CD4-positive, CD25-positive, alpha-beta regulatory T cell (primary cell): ENCODE measurements at places on chromosomes 2 and 18. TPM values are rescaled to one million over a fixed set of nuclear protein-coding genes. Genes with fewer than 3 reads are reported as not detected.

Gene DYNAP
- polyA plus RNA-seq = not detected

Gene PTPN18
- 48.1 TPM for polyA plus RNA-seq

Gene COBLL1
- polyA plus RNA-seq = not detected

Gene POTEJ
- polyA plus RNA-seq = not detected

Gene FOXD4L1
- 0.32 TPM for polyA plus RNA-seq

Gene CNRIP1
- not detected for polyA plus RNA-seq

Gene GALNT14
- polyA plus RNA-seq = not detected

Gene SERPINB7
- polyA plus RNA-seq = not detected

Gene CTAGE1
- not detected for polyA plus RNA-seq

Gene FAP
- not detected for polyA plus RNA-seq

Gene STARD6
- not detected for polyA plus RNA-seq

Gene SCN9A
- not detected for polyA plus RNA-seq

Gene ATOH8
- polyA plus RNA-seq = not detected

Gene DSG1
- polyA plus RNA-seq = not detected

Gene TBR1
- not detected for polyA plus RNA-seq

Gene APCDD1
- polyA plus RNA-seq = not detected

Gene SERPINB10
- not detected for polyA plus RNA-seq

DNA sequence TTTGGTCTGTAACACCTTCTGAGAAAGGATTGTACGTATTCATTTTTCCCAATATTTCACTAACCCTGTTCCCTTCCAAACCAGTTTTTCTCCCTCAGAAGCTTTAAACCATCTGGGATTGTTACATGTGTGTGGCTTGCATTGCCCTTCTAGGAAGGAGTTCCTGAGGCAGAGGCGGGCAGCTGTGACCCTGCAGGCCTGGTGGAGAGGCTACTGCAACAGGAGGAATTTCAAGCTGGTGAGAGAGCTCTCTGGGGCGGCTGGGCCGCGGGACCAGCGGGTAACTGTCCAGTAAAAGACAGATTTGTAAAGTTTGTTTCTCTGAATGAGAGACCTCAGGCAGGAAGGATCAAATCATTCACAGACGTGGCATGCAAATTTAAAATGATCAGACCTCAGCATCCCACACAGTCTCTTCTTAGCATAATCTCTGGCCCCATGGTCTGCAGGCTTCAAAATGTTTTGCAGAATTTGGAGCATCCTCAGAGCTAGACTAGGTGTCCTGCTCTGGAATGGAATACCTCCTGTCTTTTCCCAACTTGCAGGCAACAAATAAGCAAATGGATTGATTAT is 40.2 kb upstream of the GPR17 start:
- no peak for DNase-seq

- DNase-seq = no peak
These were observed 112.4 kb upstream of the RND3 start for GRCh38 chr2:150599889-150600288.

DNA sequence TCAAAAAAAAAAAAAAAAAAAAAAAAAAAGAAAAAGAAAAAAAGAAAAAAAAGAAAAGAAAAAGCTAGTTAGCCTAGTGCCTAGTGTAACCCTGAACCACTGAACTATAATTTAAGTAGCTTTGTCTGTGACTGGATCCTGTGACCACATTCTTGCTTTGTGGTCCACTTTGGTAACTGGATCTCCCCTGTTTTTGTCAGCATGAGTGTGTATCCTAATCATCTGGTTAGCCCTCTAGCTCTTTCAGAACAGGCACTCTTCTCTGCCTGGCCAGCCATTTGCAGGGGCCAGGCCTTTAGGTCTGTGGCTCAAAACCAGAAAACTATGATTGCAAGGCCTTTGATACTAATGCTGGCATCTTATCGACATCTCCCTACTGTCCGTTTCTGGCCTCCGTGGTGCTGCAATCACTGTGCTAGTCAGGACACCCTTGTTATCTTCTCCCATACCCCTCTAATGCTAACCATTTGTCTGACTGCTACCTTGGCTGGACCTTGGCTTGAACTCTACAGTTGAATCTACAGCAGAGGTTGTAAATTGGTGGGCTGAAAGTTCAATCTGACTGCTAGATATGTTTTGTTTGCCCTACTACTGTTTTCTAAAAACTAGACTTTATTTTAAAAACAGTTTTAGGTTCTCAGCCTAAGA is 40.5 kb downstream of the RBKS start:
- no peak for DNase-seq

DNA sequence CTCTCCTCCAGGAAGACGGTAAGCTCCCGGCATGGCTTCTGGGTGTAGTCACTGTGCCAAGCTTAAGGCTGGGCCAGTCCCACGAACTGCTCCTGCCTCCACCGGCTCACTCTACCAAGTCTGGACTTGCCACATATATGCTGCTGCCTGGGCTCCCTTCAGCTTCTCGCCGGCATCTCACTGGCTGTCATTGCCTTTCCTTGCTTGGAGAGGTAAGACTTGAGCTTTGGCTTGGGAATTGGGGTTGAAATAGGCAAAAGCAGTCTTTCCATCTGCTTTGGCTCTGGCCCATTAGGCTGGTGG is 481.0 kb downstream of the TGIF1 start:
- no peak for DNase-seq

- DNase-seq = no peak
These were observed 774.2 kb upstream of the FSHR start for GRCh38 chr2:49928551-49928950.

- DNase-seq = no peak
These were observed 475.6 kb upstream of the TNP1 start for GRCh38 chr2:217335341-217335966.

GRCh38 chr2:120634533-120634932 is 101.1 kb upstream of the GLI2 start:
- no peak for DNase-seq

DNA sequence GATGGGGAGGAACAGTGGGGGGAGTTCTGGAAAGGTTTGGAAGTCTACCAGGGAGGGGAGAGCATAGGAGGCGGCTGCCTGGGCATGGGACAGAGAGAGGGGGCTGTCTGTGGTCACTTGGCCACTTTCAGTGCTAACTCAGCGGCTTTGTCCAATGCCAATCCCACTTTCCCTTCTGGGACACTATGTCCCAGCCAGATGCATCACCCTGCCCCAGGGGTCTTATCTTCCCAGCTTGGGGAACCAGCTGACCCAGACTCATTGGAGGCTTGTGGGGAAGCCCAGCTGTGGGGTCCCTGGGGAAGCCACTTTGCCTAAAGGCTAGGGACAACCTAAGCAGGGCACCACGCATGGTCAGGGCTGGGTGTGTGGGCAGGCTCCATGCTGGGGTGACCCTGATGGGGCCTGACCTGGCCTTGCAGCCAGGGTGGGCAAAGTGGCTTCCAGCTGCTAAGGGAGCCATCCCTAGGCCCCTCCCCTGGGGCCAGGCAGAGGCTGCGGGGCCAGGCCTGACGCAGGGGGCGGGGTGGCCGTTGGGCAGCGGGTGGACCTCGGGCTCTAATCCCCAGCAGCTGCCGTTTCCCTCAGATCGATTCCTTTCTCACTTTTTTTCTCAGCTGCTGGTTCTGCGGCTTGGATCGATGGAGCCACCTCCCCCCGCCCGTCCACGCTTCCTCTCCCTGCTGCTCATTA is 1.6 kb upstream of the ASIC4 start:
- DNase-seq = no peak

DNA sequence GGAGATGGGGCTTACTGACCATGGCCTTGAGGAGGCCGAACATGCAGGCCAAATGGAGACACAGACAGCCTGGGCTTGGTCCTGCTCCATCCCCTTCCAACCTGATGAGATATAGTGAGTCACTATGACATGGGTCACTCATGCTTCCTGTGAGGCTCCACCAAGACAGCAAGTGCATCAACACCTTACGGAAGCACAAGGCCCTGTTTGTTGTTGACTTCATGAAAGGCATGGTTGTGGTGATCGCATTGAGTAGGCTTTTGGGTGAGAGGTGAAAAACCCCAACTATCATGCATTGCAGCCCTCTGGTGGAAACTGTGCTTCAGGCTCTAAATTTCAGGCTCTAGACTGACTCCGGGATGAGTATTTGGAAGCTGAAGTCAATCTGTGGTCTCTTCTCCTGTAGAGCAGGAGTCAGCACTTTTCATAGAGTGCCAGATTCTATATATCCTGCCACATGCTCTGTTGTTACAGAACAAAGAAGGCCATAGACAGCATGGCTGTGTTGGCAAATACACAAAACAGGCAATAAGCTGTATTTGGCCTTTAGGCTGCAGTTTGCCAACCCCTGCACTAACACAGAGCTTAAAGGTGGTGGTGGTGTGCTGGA is 10.1 kb downstream of the IL37 start:
- no peak for DNase-seq

GRCh38 chr2:30503007-30503694 is 56.1 kb downstream of the LCLAT1 start:
- DNase-seq = no peak

- DNase-seq = no peak
These were observed 197.8 kb downstream of the TNS1 start for GRCh38 chr2:217804791-217805667.

DNA sequence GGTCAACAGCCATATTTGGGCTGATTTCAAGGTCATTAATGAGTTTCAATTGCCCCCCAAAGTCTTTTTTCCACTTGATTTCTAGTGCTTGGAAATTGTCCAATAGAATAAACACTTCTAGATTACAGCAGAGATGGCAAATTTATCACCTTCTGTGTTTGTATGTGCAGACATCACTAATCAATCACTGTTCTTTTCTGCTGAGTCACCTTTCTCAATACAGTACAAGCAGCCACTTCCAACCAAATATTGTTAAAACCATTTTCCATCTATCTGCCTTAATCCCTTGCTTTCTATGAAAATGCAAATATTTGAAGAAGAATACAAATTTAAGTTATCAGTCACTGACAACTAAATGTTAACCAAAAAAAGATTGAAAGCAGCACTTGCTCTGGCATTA is 40.2 kb upstream of the ZNF521 start:
- DNase-seq = no peak

DNA sequence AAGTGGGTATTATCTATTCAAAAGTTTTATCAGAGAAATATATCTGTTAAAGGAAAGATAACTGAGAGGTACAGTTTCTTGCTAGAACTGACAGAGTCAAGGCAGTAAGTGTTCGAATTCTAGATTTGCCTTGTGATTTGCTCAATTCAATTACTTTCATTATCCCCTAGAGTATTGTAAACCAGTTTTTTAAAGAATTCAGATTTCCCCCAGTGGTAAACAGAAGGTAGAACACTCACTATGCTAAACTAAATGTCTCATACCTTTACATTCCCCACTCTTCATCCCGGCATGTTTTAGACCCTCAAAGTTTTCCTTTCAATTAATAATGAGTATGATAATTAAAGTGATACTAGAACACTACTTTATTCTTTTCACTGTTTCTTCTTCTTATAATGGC is 28.6 kb downstream of the TTC21B start:
- DNase-seq = no peak

- DNase-seq = no peak
These were observed 34.9 kb downstream of the SCTR start for GRCh38 chr2:119489232-119489952.

DNA sequence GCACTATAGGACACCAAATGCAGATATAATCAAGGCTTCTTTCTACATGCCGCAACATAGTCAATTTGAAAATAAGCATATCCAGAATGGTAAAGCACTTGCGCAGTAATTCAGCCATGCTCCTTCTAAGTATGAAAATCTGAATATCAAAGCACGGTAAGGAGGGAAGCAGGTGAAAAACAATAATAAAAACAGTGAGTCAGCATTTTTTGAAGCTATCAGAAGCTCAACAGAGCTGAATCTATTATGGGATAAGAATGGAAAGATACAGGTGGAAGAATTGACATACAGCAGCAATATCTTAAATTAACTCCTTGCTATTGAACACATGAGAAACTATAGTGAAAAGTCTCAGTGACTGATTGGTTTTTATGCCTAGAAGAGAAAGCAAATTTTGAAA is 266.3 kb downstream of the NRXN1 start:
- no peak for DNase-seq

GRCh38 chr2:15275346-15275745 is 285.8 kb downstream of the NBAS start:
- DNase-seq = no peak

DNA sequence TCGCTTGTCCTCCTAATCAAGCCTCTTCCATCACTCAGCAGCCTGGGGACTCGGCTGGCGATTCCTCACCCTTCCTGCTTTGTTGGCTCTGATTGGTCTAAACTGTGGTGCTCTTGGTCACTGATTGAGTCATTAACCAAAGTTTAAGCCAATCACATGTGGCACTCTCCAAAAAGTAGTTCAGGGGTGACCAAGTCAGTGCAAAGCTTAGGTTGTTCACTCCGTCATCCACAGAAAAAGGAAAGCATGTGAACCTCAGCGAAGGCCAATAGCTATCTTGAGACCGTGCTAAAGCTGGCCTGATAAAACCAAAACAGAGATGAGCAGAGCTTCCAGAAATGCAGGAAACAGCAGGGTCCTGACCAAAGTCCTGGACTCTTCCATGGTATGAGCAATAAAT is 4.9 kb downstream of the ALPK2 start:
- no peak for DNase-seq

- no peak for DNase-seq
These were observed 85.9 kb downstream of the SMAD7 start for GRCh38 chr18:48864876-48865275.

GRCh38 chr2:64352292-64352691 is 101.7 kb upstream of the LGALSL start:
- no peak for DNase-seq

GRCh38 chr2:134934150-134934549 is 15.5 kb downstream of the CCNT2 start:
- DNase-seq = no peak

- no peak for DNase-seq
These were observed 13.0 kb downstream of the PTMA start for GRCh38 chr2:231720987-231721966.

GRCh38 chr18:46458472-46458871 is 198.5 kb downstream of the LOXHD1 start:
- DNase-seq = no peak

DNA sequence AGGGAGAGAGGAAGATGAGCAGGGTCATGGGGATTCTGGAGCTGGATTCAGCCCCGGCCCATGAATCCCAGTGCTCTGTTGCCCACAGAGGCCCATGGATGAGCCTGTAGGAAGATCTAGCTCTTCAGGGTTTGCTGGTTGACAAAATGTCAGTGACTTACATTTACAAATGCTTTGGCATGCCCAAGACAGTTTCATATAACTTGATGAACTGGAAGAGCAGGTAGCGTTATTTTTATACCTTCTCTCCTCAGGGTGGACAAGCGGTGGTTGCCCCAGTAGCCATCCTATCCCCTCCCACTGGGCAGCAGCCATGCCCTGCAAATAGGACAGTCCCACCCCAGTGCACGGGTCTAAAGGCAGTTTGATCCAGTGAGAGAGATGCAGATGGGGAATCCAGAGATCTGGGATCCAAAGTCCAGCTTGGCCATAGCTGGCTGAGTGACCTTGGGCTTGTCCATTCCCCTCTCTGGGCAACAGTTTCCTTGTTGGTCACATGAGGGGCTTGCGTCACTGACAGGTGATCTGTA is 21.5 kb upstream of the KCNK3 start:
- DNase-seq = no peak

DNA sequence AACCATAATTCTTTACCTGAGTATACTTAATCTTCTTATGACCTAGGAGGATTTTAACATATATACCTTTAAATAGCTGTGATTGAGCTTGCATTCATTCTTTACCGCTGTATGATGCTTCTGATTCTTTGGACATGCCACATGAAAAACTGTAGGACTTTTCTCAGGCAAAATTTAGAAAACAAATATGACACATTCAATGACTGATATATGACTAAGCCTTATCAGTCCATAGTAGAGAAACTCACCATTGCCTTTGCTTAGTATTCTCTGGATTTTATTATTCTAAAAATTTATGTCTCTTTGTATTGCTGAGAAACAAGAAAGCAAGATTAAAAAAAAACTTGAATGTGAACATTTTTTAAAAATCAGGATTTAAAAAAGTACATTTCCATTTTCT is 3.7 kb downstream of the FAM171B start:
- DNase-seq = no peak
